ENCODE measurements at places on chromosomes 7 and 10.

DNA sequence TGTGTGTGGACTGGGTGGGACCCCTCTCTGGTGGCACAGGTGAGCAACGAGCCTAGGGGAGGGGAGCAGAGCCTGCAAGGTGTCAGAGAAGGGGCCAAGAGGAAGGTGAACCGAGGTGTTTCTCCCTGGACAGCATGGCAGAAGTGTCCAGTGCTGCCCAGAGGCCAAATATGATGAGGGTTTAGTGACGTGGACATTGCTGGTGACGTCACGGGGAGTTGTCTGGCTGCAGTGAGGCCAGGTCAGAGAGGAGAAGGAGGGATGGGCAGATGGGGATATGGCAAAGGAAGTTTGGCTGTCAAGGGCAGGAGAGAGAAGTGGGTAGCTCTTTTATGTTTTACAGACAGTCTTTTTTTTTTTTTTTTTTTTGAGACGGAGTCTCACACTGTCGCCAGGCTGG, 2.6 kb upstream of the ZNF853 start:
- no peak for DNase-seq

DNA sequence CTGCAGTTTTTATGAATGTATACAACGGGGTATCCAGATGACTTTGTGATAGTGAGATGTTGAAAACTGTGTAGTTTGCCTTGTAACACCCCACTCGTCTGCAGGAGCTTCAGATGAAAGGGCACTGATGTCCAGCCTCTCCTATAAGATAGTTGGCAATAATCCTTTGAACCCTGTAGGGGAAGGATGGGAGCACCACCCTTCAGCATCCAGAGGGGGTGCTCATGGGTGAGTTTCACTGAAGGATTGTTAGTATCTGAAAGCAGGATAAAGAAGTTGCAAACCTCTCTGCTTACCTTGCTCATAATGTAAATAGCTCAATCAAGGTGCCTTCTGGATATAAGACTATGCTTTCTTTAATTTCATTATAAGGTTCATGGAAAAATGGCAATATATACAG, 201.5 kb downstream of the TMEM178B start:
- DNase-seq: no peak

GRCh38 chr10:119312241-119312640, 104.9 kb downstream of the GRK5 start:
- DNase-seq: no peak

DNA sequence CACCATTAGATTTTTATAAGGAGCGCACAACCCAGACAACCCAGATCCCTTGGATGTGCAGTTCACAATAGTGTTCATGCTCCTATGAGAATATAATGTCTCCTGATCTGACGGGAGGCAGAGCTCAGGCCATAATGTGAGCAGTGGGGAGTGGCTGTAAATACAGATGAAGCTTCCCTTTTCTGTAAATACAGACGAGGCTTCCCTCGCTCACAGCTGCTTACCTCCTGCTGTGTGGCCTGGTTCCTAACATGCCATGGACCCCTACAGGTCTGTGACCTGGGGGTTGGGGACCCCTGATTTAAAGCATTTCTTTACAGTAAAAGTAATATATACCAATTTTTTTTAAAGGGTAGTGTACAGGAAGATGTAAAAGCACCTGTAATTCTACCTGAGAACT, 33.2 kb downstream of the HELLS start:
- DNase-seq: no peak

GRCh38 chr7:124718032-124718766, 47.4 kb downstream of the GPR37 start:
- no peak for DNase-seq

GRCh38 chr7:94231305-94231704, 163.4 kb upstream of the COL1A2 start:
- no peak for DNase-seq
